ENCODE measurements at places on chromosomes 7 and 10.

DNA sequence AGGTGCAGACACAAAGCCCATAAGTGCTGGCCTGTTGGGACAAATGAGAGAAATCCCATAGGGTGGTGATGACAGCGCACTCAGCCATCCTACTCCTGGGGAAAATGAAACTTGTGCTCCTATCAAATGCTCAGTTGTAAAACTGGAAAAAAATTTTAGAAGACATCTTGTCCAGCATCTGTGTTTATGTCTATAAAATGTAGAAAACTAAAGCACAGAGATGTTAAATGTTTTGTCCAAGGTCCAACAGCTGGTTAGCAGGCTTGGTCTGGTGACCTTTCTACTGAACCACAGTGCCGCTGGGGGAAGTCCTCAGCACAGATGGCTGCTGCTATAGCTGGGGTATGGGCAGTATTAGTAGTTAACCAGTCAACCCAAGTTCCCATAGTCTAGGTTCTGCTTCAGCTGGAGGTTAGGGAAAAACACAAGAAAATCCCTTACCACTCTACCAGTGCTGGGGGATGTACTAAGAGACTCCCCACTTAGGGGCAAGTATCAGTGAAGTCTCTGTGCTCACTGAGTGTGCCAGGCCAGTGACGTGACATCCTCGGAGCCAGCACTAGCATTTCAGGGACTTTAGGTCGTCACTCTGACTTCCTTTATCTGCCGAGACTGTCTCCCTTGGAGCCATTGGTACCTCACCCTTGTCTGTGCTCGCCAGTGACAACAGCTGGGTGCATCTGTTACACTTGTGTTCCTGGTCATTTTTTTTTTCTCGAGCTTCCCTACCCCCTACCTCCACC is 1.9 kb downstream of the TSPAN33 start:
- no peak for DNase-seq

DNA sequence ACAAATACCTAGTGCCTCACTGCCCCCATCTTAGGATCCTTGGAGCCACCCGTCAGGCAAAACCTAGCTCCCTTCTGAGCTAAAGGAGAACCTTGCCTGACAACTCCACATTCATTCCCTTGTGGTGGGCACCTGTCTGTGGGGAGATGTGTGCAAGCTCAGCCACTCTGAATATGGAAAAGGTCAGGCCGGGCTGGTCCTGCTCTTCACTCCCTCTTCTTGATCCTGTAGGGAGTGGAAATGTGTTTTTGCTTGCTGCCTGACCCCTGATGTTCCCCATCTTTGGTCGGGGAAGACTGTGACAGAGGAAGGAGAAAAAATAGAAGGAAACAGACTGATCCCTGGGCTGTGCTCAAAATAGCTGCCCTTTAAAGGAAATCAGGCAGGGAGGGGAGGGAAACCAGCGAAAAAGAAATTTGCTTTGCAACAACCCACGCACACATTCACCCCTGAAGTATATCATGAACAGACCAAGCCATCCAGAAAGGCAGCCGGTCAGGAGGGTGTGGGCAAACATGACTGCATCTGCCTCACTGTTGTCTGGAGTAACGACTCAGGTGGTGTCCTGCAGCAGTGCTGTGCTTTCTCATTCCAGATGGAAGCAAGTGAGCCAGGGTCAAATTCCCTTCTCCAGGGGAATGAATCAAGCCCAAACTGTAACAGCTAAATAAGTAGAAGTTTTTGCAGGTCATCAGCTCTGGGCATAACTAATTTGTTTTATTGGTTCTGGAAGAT is 74.0 kb downstream of the SCRN1 start:
- DNase-seq = no peak

GRCh38 chr10:128929767-128930166 is 537.3 kb upstream of the MGMT start:
- DNase-seq = no peak

- DNase-seq = no peak
Observed at GRCh38 chr10:95394161-95394880, 103.5 kb upstream of the PDLIM1 start.

DNA sequence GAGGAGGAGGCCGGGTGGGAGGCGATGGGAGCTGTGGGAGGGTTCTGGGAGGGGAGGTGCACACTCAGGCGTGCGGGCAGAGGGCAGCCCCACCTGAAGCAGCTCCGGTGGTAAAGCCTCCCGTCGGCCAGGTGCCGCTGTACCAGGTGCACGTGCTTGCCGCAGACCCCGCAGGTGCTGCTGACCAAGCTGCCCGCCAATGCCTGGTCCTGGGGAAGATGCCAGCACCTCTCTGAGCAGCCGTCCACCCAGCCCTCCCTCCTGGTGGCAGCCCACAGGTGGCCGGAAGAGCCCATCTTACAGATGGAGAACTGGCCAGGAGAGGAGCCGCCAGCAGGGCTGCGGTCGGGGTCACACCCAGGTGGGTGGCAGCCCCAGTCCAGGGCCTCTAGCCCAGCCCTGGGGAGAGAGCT is 12.6 kb downstream of the MICALL2 start:
- no peak for DNase-seq

DNA sequence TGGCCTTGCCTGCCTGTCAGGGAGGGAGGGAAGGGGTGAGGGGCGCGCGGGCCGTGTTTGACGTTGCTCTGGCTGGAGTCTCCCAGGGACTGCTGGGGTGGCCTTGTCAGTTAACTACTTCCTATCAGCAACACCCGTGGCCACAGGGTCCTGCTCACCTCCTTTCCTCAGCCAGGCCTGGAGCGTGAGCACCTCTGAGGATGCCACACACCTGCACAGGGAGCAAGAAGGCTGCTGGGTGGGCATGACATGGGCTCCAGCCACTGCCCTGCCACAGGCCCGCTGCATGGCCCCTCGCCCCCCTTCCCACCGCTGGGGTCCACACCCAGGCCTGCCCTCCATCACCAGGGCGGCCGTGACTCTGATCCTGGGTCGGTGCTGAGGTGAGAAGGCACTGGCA is 212.4 kb downstream of the ELFN1 start:
- no peak for DNase-seq

DNA sequence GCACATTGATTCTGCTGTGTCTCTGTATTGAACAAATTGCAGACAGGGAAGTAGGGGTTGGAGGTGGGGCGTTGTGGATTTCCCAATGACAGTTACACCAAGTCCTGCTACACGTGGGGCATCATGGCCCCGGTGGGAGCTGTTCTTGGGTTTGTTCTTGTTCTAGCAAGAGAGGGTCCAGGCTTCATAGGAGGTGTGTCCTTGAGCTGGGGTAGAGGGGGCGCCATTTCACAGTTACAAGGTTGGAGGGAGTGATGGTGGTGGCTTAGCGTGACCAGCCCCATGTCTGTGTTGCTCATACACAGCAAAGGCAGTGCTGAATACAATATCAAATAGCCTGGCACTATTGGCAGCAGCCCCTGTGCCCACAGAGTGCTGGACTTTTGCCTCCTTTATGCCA is 15.7 kb downstream of the SH2D4B start:
- DNase-seq = no peak

DNA sequence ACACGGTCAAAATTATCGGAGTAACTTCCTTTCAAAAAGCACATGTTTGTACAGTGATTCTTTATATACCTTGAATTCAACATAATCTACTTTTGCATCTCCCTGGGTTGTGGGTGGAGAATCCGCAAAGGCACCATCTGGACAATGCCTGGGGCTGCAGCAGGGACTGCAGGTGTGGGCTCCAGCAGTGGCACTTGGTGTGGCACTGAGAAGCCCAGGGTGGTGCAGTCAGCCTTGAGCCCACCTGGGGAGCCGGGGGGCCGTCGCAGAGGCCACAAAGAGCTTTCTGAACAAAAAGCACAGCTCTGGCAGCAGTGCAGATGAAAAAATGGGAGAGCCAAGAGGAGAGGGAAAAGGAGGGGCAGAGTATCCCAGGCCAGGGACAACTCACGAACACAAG is 22.2 kb downstream of the PARD3 start:
- DNase-seq = no peak

- DNase-seq = no peak
Observed at GRCh38 chr7:28564755-28565374, 152.5 kb downstream of the CREB5 start.

- no peak for DNase-seq
Observed at GRCh38 chr7:36217961-36218284, 64.9 kb downstream of the EEPD1 start.

- DNase-seq = no peak
Observed at GRCh38 chr7:85060696-85061095, 126.2 kb downstream of the SEMA3D start.

- no peak for DNase-seq
Observed at GRCh38 chr7:45715471-45716352, 141.5 kb downstream of the ADCY1 start.

DNA sequence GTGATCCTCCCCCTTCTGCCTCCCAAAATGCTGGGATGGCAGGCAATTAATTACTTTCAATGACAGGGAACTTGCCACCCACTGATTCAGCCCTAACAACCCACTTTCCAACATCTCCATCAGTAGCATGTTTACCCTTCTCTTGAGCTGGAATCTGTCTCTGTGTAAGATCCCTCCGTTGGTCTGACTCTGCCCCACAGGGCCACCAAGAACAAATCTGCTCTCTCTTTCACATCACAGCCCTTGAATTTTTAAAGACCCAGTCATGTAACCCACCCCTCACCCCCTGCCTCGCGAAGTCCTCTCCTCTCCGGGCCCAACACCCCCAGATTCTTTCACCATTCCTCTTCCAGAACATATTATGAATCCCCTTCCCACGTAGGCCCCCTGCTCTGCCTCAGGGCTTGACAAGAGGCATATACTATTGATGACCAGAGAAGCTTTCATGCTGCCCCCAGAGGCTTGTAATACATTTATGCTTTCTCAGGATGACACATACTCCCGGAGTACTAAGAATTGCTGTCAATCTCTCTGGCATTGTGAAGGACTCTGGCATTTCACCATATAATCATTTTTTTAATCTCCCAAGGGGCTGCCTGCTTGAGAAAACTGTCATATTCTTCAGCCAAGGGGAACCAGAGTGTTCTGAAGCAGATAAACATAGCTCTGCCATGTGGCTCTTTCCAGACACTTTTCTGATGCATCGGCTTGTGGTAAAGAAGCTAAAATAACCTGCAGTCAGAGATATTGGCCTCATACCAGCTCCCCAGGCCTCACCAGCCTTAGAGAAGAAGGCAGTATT is 179.2 kb upstream of the AUTS2 start:
- peak; percentile 49 for DNase-seq

- no peak for DNase-seq
Observed at GRCh38 chr7:104397442-104397841, 69.0 kb downstream of the LHFPL3 start.

- no peak for DNase-seq
Observed at GRCh38 chr7:117163101-117163500, 159.8 kb downstream of the WNT2 start.

- DNase-seq = peak; percentile 26
Observed at GRCh38 chr10:92419740-92420545, 129.0 kb downstream of the MARCHF5 start.

GRCh38 chr7:147078312-147078711 is 961.7 kb downstream of the CNTNAP2 start:
- no peak for DNase-seq

GRCh38 chr7:115511330-115511729 is 519.2 kb downstream of the TFEC start:
- no peak for DNase-seq

DNA sequence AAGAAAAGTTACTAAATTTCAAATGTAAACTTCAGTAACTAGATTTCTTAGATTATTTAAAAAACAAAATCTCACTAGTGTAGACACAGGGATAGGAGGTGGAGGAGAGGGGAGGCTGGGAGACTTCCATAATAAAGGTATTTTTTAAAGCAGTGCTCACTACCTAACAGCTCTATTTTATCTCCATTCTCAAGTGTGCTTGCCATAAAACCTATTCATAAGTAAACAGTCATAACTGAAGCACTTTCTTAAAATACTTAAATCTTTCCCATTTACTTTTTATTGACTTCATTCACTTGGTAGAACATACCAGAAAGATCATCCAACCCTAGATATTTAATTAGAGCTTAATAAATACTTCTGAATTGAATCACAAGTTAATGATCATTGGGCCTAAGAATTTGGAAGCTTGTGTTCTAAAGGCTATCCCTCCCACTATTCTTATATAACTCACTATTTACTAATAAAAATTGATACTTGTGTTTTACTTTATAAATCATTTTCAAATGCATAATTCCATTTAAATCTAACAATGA is 107.4 kb downstream of the SNX13 start:
- DNase-seq = no peak

DNA sequence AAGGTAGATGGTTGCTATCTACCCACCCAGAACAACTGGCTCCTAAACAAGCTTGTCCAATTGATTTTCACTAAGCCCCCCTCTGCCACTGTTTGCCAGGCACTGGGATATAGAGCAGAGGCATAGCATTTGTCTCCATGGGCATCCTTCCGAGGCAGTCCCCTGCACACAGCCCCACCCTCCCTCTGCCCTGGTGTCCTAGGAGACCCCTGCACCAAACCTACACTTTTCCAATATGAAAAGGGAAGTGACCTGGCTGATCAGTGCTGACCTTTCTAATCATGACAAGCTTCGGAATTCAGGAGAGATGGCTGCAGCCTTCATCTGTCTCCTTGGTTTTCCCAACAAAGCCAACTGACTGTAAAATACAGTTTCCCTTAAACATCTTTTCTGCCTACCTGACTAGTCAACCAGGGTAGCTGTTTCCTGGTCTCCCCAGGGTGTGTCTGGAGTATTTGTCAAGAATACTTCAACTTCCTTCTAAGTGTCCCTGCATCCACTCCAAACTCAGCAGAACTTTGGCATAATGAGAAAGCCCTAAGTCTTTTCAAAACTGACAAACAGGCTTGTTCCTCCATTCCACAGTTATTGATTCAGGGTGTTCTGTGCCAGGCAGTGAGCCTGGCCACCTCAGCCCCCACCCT is 7.6 kb upstream of the SLC18A3 start:
- DNase-seq = peak; percentile 1

DNA sequence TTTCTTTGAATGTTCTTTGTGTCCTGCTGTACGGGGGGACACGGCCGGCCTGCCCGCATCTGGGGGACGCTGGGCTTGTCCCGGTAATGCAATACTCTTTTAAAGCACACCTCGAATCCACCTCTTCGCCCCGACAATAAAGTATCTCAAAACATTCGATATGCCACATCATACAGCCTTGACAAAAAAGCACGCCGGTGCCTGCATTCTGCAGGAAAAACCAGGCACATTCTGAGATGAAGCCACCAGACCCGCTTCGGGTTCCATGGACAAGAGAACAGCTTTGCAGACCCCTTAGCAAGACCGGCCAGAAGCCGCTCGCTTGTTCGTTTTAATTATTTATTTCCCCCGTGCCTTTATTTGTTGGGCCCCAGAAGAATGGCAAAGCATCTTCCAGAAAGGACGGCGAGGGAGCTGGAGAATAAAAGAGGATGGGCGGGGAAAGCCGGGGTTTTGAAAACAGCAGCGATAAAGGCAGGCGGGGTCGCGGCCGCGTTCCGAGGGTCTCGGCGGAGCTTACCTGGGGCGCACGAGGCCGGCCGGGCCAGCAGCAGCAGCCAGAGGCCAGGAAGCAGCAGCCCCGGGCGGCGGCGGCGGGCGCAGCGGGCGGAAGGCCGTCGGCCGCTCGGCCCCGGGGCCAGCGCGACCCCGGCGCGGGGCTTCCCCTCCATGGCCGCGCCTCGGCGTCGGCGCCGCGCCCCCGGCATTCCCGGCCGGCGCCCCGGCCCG is 462 bp downstream of the KIAA1549 start:
- DNase-seq = peak; percentile 38

DNA sequence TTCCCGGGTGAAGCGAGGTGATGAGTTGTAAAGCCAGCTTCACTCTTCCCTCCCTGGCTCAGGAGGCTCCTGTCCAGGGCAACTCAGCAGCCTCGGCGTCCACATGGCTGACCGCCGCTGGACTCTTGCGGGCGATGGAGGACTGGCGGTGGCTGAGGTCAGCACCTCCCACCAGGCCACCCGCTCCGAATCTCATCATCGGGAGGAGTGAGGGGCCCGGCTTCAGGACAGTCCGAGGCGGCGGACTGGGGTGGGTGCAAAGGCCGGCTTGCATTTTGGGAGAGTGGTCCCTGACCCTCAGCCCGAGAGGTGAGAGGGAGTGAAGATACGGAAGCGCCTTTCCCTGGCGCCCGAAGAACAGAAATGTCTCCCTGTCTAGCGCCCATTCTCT is 759 bp downstream of the DNAJB12 start:
- peak; percentile 65 for DNase-seq
